ENCODE measurements at places on chromosomes 6 and 20. TPM values are rescaled to one million over a fixed set of nuclear protein-coding genes. Genes with fewer than 3 reads are reported as not detected.
A peak's percentile ranks its signal among the peaks of the same experiment; 100 is the strongest.

DNA sequence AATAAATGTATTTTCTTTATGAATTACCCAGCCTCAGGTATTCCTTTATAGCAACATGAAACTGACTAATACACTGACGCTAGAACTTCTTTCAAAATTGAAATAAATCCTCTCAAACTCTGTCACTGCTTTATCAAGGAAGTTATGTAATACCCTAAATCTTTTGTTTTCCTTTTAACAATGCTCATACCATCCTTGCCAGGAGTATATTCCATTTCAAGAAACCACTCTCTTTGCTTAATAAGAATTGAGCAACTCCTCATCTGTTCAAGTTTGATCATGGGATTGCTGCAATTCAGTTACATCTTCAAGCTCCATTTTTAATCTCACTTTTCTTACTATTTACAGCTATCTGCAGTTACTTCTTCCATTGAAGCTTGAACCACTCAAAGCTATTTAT, 707.6 kb upstream of the MARCKS start:
- no peak overlapping the region for H3K27ac ChIP-seq
- no peak overlapping the region for H3K4me3 ChIP-seq
- H3K4me1 ChIP-seq: no peaks in the 10 kb centered on the region
- no peak for DNase-seq
- H3K27me3 ChIP-seq: no peaks in the 10 kb centered on the region
- no peaks in the 10 kb centered on the region for H3K36me3 ChIP-seq

DNA sequence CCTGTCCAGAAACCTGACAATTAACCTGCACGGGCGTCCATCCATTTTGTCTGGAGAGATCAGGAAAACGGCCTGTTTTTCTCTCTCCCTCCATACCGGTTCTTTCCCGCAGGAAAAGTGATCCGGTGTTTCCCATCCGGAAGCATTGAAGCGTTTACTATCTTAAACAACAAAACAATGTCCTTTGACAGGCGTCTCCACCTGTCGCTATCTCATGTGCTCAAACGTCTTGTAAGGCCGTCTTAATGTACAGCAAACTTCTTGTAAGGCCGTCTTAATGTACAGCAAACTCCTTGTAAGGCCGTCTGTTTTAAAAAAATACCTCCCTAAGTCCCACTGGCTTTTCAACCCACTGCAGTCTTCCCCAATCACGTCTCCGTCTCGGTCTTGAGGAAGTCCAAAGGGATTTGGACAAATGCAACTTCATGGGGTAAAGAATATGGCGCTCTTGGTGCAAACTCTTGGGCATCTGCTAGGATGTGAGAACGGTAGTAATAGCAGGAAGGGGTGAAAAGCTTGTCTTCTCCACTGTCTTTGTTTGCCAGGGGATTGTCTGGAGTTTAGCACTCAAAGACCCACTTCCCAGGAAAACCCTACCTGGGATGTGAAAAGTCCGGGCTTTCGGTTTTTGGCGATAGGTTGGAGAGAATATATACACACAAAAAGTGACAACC, 29.9 kb upstream of the TRIM27 start:
- peaks cover 28% of the 10 kb centered on the region for H3K4me1 ChIP-seq
- peak overlapping the region; percentile 66 for H3K4me3 ChIP-seq
- peak overlapping the region; percentile 41 for H3K27ac ChIP-seq
- no peak for DNase-seq

- H3K27me3 ChIP-seq: peaks cover 84% of the 10 kb centered on the region
- no peaks in the 10 kb centered on the region for H3K4me1 ChIP-seq
- no peak for DNase-seq
- no peak overlapping the region for H3K4me3 ChIP-seq
- H3K36me3 ChIP-seq: no peaks in the 10 kb centered on the region
Measured at GRCh38 chr6:168575346-168576098, 134.5 kb downstream of the SMOC2 start.

DNA sequence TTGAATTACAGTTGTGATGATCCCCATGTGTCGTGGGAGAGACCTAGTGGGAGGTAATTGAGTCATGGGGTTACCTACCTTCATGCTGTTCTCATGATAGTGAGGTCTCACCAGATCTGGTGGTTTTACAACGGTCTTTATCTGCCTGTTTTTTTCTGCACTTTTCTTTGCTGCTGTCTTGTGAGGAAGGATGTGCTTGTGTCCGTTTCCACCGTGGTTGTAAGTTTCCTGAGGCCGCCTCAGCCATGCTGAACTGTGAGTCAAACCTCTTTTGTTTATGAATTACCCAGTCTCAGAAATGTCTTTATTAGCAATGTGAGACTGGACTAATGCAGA, 6.5 kb upstream of the RANBP9 start:
- no peak overlapping the region for H3K4me3 ChIP-seq
- peaks cover 46% of the 10 kb centered on the region for H3K4me1 ChIP-seq
- H3K36me3 ChIP-seq: no peaks in the 10 kb centered on the region
- DNase-seq: no peak

Gene PHACTR1
- total RNA-seq: not detected

Gene EDN3
- total RNA-seq: not detected

Gene ADGRG6
- 30.3 TPM for total RNA-seq
